Epithelial cell of alveolus of lung (primary cell): ENCODE measurements at places on chromosomes 13 and 19. TPM values are rescaled to one million over a fixed set of nuclear protein-coding genes. Genes with fewer than 3 reads are reported as not detected.

The PSPN gene
- total RNA-seq = 0.26 and 1.4 TPM in 2 replicates

The NLRP9 gene
- total RNA-seq = not detected in 2 replicates

The LCP1 gene
- total RNA-seq = 0.56 and 5.8 TPM in 2 replicates

The GSX1 gene
- not detected in 2 replicates for total RNA-seq

The FRY gene
- 0.64 and 7.9 TPM in 2 replicates for total RNA-seq

The PROZ gene
- not detected in 2 replicates for total RNA-seq

The NTN5 gene
- total RNA-seq = 0.72 TPM in 1 of 2 replicates, not detected in the other

The ZNF681 gene
- 1.0 and 1.8 TPM in 2 replicates for total RNA-seq

The ZNF296 gene
- total RNA-seq = 0.26 and 1.5 TPM in 2 replicates

The MYPOP gene
- 1.8 and 6.8 TPM in 2 replicates for total RNA-seq

The UPK1A gene
- total RNA-seq = not detected in 2 replicates

The SKA3 gene
- 6.1 and 11.8 TPM in 2 replicates for total RNA-seq

The CACNG6 gene
- total RNA-seq = 3.6 and 6.7 TPM in 2 replicates

The ZNF17 gene
- 3.2 and 9.5 TPM in 2 replicates for total RNA-seq

The CGB8 gene
- total RNA-seq = 0.91 TPM in 1 of 2 replicates, not detected in the other

The SIGLEC14 gene
- 0.13 TPM in 1 of 2 replicates, not detected in the other for total RNA-seq

The TBXA2R gene
- total RNA-seq = 0.40 and 3.0 TPM in 2 replicates

The ZNF175 gene
- total RNA-seq = 2.8 and 4.6 TPM in 2 replicates

The CPB2 gene
- not detected in 2 replicates for total RNA-seq

The PLPP2 gene
- 14.2 and 17.3 TPM in 2 replicates for total RNA-seq

The HSD17B14 gene
- total RNA-seq = 4.0 and 4.6 TPM in 2 replicates

The KLK6 gene
- not detected in 2 replicates for total RNA-seq
